Stimulated activated CD4-positive, alpha-beta T cell treated with anti-CD3 and anti-CD28 coated beads, Interleukin-15, amount 100 ng/mL, for 1 hour (primary cell): ENCODE measurements at places on chromosomes 1 and 21.

DNA sequence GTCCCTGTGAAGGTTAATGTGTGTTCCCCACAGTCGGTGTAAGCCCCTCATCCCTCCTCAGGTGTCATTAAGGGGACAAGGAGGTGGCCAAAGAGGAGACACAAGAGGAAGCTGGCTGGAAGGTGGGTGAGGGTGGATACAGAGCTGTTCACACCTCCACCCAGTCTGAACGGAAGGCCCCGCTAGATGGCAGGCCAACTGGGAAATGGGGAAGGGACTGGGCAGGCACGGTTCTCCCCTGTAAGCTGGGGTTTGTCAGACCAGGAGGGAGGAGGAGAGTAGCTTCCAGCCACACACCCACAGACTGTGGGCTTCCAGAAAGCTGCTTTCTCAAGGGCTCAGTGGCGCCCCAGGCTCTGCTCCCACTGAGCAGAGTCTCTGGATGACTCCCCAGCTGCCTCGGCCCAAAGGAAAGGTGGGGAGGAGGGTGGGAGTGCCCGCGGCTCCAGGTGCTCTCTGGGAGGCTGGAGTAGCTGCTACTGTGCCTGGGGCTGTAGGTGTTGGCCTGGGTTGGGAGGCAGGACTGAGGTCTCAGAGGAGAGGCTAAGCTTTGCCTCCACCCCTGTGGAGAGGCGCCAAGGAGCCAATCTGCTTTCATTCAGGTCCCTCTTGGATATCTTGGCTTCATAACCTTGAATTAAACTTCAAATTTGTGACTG lies 41.2 kb downstream of the PCP4 start:
- no peak for DNase-seq

- no peak for DNase-seq
Measured at GRCh38 chr1:115307661-115308060, 30.4 kb downstream of the NGF start.

DNA sequence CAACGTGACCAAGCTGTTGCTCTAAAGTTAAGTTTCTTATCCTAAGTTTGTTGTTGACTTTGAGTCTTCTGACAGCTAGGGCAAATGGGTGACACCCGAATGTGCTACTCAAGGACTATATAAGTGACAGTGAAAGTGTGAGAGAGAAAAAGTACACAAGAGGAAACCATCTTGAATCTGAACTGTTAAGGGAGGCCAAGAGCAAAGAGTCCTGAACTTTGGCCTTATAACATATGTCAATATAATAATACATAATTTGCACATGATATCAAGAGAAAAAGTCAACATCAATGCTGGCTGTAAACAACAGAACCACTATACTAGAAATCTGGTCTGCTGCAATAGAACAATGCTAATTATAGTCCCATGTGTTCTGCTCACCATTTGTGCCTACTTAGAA lies 29.5 kb downstream of the SYNJ1 start:
- DNase-seq = no peak

- no peak for DNase-seq
Measured at GRCh38 chr1:169289016-169289415, 78.6 kb downstream of the NME7 start.

DNA sequence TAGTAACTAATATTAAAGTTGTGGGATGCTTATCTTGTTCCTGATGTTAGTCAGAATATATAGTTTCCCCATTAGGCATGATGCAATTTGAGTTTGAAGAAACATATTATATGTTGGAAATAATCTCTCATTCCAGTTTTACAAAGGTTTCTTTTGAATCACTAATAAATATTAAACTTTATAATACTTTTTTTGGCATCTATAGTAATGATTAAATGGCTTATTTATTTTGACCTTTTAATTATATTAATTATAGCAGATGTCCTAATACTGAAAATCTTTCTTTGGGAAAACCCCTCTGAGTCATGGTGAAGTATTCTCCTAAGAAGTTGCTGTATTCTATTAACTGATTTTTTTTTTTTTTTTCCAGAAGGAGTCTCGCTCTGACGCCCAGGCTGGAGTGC lies 28.5 kb upstream of the PTGS2 start:
- no peak for DNase-seq

- DNase-seq = no peak
Measured at GRCh38 chr1:60255565-60255964, 182.0 kb upstream of the C1orf87 start.

DNA sequence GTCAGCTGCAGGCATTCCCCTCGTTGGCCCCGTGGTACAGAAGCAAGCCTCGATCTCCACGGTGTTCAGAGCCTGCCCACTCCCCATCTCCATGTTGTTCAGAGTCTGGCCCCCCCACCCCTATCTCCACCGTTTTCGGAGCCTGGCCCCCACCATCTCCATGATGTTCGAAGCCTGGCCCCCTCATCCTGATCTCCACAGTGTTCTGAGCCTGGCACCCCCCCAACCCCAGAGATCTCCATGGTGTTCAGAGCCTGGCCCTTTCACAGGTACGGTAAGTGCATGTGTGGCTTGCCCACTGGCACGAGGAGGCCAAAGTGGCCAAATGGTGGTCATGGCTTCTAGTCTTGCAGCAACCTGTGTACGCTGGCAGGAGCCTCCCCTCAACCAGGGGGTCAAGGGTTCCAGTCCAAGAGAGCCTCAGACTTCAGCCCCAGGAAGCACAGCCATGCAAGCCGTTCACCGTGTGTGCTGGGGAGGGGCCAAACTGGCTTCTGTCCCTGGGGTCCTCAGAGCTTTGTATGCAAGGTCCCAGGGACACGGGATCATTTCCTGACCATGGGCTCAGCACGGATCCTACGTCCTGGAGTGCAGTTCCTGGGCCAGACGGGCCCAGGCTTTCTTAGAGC lies 13.3 kb upstream of the PCBP3 start:
- no peak for DNase-seq

GRCh38 chr21:46459356-46460112 lies 843 bp downstream of the DIP2A start:
- DNase-seq = no peak

- DNase-seq = no peak
Measured at GRCh38 chr1:169148472-169149252, 42.2 kb downstream of the ATP1B1 start.

- DNase-seq = no peak
Measured at GRCh38 chr1:113545626-113546025, 155.3 kb downstream of the MAGI3 start.

DNA sequence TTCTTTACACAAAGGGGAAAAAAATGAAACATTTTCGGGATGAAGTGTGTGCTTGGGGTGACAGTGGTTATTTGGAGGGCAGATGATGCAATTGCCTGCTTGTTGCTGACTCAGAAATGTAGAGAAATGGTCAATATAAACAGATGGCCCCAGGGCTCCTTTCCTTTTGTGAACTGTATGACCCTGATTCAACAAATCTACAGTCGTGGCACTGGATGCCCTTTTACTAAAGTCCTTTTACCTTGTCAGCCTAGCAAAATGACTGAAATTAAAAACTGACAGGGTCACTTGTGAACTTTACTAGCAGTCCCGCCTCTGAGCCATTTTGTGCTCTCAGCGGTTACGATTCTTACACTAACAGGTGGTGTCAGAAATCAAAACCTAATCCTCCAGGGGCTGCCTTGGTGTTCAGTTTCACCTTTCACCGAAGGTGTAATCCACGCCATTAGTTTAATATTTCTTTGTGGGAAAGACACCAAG lies 49.8 kb downstream of the GREM2 start:
- DNase-seq = no peak

DNA sequence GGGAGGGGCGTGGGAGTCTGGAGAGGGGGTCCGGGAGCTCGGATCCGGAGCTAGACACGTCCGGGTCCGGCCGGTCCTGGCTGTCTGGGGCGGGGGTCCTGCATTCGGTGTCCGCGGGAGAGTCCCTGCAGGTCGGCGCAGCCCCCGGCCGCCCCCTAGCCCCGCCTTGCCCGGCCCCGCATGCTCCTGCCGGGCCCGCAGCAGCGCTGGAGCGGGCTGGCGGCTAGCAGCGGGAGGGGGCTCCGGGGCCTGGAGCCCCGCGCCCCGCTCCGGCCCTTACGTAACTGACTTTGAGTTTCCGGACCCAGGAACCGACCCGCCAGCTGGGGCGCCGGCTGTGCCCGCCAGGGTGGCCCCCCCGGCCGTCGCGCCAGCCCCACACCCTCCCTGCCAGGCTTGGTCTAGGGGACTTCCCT lies 26.9 kb upstream of the EPB41 start:
- DNase-seq = peak; percentile 24

GRCh38 chr1:169576935-169577331 lies 9.3 kb downstream of the F5 start:
- DNase-seq = no peak

DNA sequence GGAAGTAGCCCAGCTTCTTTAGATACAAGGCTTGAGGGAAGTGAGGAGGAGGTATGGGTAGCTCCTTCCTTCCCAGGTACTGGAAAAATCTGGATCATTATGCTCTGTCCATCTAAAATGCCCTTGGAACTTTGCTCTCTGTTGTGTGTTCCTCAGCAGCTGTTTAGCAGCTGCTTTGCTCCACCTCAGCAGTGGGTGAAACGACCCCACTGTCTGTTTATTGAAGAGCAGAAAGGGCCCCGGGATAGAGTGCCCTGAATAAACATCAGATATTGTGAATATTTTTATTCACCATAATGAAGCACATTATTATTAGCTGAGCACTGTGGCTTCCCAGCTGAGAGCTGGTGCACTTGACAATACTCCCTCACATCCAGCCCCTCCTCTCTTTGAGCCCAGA lies 237.9 kb downstream of the PBX1 start:
- DNase-seq = no peak

DNA sequence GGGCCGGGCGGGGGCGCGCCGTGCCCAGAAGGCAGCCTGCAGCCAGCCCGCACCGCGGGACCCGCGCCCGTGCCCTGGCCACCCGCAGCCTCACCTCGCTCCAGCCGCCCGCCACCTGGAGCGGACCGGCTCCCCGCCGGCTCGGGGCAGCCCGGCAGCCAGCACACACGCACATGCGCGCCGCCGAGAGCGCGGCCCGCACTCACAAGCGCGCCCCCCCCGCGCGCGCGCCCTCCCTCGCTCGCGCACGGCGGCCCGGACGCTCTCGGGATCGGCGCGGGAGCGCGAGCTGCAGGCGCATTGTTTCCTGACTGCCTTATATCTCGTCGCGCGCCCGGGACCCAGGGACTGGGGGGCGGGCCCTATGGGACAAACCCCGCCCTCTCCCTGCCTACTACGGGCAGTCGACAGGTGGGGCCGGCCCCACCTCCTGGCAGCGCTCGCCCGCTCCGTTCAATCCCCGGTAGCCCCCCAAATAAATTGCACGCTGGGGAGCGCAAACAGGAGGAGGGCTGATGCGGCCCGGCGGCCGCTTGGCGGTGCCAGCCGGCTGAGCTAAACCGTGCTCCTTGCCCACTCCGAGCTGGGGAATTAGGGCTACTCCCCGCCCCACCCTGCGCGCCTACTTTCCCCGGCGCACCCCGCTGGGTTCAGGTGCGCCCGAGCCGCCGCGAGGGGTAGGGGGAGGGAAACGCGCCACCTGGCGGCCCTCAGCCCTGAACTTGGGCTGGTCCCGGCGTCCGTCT lies at the start of gene MYCL:
Gene MYCL (minus strand): TSS at position 204 of the 746 bp plus-strand sequence. CDS start 483 bp downstream, outside the sequence.
- DNase-seq = peak; percentile 36

GRCh38 chr1:200288226-200288625 lies 121.6 kb downstream of the ZNF281 start:
- DNase-seq = no peak

GRCh38 chr1:1237874-1238701 lies 6.1 kb downstream of the B3GALT6 start:
- DNase-seq = no peak

GRCh38 chr1:161115132-161115711 lies 2.6 kb downstream of the PFDN2 start:
- DNase-seq = no peak

DNA sequence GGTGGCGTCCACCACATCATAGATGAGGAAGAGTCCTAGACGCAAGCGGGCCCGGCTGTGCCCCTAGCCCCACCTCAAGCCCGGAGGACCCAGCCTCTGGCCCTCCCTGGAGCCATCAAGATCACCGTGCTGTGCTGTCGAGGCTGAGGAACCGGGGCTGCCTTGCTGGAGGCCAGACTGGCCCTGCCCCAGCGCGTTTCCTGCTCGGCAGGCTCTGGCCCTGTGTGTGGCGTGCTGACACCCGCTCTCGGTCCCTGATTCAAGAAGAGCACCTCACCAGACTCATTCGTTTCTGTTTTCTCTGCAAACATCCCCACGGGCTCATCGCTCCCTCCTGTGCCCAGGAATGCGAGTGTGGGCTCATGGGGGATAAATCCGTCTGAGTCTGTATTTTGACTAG lies 51.1 kb downstream of the GLIS1 start:
- DNase-seq = no peak

GRCh38 chr1:48750109-48750508 lies 26.6 kb downstream of the BEND5 start:
- no peak for DNase-seq

GRCh38 chr1:174990382-174990999 lies 9.3 kb upstream of the CACYBP start:
- no peak for DNase-seq

DNA sequence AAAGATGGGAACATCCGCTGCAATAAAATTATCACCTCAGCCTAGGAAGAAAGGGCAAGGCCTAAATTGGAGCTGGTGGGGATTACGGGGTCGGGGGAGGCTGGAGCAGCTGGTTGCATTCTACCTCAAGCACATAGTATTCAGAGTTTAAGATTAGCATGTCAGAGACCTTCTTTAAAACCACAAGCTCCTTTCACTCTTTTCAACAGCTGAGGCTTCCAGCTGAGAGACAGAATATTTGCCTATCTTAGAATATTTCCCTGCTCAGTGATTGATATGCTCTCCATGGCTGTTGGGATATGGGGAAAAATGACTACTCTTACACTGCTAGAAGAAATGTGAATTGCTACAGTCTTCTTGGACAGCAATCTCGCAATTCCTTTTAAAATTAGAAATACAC lies 248.6 kb downstream of the TBX15 start:
- no peak for DNase-seq

- no peak for DNase-seq
Measured at GRCh38 chr1:212167098-212167497, 118.1 kb upstream of the PPP2R5A start.

DNA sequence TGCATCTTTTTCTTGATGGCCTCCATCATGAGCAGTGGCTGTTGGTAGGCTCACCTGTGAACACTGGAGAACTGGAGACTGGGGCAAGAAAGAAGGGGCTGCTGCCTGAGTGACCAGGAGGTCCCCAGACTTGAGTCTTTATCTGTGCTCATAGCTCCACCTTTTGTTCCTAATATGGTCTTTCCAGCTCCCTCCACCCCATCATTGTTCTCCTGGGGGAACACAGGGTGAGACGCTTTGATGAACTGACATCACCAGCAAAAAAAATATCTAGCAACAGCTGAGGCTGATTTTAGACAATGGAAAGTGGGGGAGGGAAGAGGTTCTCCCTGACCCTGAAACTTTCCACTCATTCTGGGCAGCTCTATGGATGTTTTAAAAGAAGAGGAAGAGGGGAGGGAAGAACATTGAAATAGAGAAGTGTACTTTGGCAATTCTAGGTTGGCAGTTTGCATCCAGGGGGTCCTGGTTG lies at the start of gene TPM3:
Gene TPM3 (minus strand): TSS at position 111 of the 472 bp plus-strand sequence. CDS start 82 bp downstream, at position 29.
- no peak for DNase-seq

GRCh38 chr1:167795810-167796740 lies 74.3 kb downstream of the MPZL1 start:
- DNase-seq = no peak
